ENCODE measurements at places on chromosomes 6 and 20. TPM values are rescaled to one million over a fixed set of nuclear protein-coding genes. Genes with fewer than 3 reads are reported as not detected.

The C4B gene
- 5.3 TPM for total RNA-seq

The ZNF451 gene
- total RNA-seq = 71.9 TPM

- peak; percentile 19 for DNase-seq
Observed at GRCh38 chr6:131368198-131368911, 204.7 kb upstream of the ARG1 start.

The FAM217A gene
- total RNA-seq = not detected

DNA sequence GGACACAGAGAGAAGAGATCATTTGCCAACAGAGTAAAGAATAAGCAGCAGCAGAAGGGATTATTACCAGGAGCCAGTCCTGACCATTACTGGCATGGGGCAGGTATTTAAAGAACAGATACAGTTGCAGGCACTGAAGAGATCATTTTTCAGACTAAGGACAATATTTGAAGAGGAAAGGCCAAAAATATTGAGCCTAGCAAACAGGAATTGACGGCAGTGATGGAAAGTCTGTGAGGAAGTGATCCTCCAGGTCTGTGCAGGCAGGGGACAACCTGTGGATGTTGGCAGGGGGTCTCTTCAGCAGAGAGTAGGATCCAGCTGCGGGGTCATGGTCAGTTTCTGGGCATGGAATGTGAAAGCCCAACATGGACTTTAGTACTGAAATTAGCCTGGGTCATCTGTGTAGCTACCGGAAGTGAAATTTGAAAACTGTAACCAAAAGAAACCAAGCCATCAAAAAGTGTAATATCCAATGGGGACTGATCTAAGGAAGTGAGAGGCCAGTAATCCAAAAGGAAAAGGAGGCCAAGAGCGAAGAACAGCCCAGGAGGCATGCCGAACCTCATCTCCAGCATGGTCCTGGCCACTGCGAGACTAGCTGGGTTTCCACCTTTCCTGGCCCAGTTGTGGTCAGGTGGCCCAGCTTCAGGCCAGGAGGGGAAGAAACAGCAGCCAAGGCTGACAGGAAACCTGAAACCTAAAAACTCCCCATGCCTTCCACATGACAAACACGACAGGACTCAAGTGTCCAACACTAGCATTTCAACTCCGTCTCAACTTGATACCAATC is 115.1 kb upstream of the TNFAIP3 start:
- no peak for DNase-seq

GRCh38 chr20:23232679-23233308 is 117.8 kb upstream of the NXT1 start:
- no peak for DNase-seq

DNA sequence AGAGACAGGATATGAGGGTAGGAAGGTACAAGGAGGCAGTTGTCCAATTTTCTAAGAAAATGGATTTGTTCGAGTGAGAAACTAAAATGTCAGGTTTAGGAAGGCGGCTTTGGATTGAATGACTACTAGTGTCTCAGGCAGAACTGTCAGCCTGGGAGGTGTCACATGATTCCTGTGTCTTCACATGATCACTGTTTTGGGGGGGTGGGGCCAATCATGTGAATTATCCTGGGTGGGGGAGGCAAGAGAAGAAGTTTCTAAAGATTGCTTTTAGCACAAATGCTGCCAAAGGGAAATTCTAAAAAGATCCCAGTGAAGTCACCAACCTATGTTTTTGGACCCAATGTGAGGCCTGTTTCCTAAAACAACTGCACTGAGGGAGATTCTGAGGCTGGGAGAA is 2.3 kb downstream of the SIRPA start:
- DNase-seq = no peak

- DNase-seq = no peak
Observed at GRCh38 chr20:54197621-54198604, 10.0 kb upstream of the PFDN4 start.

GRCh38 chr6:156167016-156167624 is 610.1 kb upstream of the ARID1B start:
- DNase-seq = no peak

DNA sequence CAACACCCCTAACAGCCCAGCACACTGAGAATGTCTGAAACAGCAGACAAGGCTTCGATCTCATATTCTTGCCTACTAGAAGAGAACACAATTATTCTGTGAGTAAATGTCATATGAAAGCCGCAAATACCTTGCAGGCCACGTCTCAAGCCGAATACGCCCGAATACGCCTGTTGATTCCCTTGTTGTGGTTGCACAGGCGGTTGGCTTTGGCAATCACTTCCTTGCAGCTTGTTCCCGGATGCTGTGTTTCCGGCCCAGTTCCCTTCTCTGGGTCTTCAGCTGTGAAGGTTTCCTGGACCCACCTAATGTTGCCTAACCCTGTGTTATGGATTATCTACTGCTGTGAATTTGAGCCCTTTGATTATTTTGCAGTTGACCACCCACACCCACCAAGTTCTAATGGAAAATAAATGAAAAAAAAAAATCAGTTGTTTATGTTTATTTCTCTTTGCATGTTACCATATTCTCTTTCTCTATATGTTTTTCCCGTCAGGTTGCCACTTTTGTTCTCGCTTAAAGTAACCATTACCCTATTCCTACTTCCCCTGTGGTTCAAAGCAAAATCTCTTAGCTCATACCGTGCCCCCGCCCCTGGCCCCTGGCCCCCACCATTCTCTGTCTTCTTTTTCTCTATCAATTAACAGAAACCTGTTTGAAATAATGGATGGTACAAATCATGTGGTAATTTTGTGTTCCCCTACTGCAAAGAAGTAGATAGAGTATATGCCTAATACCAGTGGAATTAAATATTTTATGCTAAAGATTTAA is 172.4 kb downstream of the ADGB start:
- no peak for DNase-seq

The WFDC12 gene
- total RNA-seq = not detected

GRCh38 chr6:170505306-170505705 is 47.8 kb downstream of the PSMB1 start:
- no peak for DNase-seq

DNA sequence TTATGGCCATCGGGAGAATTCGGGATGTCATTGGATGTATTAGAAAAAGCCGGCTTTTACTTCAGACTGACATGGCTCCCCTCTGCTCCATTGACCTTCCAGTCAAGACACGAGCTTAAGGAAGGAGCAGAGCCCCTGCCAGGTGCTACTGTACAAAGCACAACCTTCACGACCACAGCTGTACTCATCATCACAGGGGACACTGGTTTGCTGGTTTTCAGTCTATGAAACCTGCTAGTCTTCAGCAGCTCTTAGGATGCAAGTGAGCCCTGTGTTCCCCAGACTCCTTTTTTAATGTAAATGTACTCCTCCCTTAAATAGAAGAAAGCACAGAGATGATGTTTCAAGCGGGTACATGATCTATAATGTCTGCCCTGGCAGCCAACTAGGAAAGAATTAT is 1.9 kb upstream of the TRAPPC3L start:
- DNase-seq = no peak

The MOCS1 gene
- 0.34 TPM for total RNA-seq

The RWDD2A gene
- total RNA-seq = 1.7 TPM

- no peak for DNase-seq
Observed at GRCh38 chr20:227439-228105, 514 bp downstream of the DEFB129 start.

GRCh38 chr6:125798734-125799508 is 8.2 kb downstream of the NCOA7 start:
- no peak for DNase-seq

- no peak for DNase-seq
Observed at GRCh38 chr6:34970488-34970887, 81.4 kb downstream of the ANKS1A start.

GRCh38 chr6:130307752-130308361 is 58.0 kb upstream of the TMEM200A start:
- no peak for DNase-seq

The DEFB118 gene
- not detected for total RNA-seq

The CALHM4 gene
- total RNA-seq = not detected

The MYBL2 gene
- total RNA-seq = 99.5 TPM

DNA sequence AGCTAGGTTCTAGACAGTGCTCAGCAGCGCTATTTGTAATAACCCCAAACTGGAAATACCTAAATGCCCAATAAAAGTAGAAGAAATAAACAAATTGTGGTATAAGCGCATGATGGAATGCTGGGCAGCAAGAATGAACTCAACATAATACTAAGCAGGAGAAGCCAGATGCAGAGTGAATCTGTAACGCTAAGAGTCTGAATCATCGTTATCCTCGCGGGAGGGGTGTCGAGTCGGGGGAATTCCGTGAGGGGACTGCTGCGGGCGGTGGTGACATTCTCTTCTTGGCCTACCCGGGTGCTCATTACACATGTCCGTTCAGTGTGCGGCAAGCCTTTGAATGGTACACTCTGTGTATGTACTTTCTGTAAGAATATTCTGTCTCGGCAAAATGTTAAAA is 83.7 kb downstream of the SULF2 start:
- no peak for DNase-seq

The HLA-DQA1 gene
- total RNA-seq = 628 TPM

- no peak for DNase-seq
Observed at GRCh38 chr6:43095939-43096338, 19.8 kb downstream of the PTK7 start.

The COL9A1 gene
- not detected for total RNA-seq

- no peak for DNase-seq
Observed at GRCh38 chr6:40342723-40343122, 244.4 kb downstream of the LRFN2 start.

- no peak for DNase-seq
Observed at GRCh38 chr6:33984466-33985312, 161.2 kb downstream of the GRM4 start.

DNA sequence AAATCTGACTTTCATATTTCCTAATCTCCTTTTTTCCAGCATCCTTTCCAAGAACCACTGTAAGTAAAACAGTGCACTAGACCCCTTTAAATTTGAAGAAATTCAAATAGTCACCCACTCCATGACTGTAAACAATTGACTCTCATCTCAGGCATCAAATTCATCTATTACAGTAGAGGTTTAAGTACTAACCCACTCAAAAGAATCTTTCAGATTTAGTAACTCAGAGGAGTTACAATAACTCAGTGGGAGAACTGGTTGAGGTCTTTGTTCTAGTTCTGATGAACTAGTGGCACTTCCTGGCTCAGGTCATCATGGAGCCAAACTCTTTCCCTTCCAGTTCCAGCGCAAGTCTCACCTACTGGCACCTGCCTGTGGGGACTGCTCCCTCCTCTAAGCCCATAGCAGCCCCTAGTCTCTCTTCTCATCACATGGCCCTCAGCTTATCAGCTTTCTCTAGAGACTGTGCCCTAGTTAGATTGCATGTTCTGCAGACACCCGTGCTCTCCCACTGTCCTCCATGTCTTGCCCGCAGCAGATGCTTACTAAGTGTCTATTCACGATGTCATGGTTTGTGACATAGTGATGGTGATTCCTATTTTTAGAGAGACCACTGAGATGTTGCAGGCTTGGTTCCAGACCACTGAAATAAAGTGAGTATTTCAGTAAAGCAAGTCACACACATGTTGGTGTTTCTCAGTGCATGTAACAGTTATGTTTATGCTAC is 196.2 kb downstream of the TBC1D7 start:
- DNase-seq = no peak

GRCh38 chr20:1720226-1720625 is 62.6 kb upstream of the SIRPG start:
- DNase-seq = no peak

The F13A1 gene
- 0.75 TPM for total RNA-seq

DNA sequence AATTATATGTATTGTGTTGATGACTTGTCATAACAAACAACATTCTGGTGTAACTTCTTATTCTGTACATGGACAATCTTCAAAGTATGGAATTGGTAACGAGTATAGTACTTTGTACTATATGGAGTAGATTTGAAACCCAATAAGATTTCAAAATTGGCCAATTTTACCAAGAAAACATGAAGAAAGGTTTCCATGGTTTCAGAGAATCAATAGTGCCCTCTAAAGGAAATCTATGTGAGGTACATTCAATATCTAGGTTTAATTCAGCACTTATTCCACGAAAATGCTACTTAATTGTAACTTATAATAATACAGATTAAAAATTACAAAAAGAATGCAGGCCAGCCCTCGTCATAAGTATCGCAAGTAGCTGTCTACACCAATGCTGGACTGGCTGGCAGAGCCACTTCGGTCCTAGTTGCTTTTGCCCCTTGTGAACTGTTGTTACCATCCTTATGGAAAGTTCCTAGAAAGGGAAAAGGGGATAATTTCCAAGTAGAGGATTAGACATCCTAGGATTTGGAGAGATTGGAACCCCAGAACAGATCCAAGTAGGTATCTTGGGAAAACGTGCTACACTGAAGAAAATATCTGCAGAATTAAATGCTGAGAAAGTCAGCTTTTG is 70.9 kb downstream of the LCA5 start:
- DNase-seq = no peak

The SLCO4A1 gene
- 38.9 TPM for total RNA-seq

DNA sequence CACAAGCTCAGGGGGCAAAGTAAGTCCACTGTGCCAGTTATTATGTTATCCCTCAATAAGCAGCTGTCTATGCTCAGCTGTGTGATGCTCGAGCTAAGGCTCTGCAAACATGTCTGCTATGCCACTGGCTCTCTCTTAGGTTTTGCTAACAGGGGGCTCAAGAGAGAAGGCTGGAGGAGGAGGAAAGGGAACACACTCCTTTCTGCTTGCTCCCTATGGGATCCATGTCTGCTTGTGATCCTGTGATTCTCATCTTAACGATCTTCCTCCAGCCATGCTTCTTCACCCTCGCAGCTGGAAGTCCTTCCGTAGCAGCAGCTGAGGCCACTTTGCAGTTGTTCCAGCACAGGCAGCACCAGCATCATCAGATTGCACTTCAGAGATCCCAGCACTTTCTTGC is 37.0 kb upstream of the IGF2R start:
- no peak for DNase-seq

DNA sequence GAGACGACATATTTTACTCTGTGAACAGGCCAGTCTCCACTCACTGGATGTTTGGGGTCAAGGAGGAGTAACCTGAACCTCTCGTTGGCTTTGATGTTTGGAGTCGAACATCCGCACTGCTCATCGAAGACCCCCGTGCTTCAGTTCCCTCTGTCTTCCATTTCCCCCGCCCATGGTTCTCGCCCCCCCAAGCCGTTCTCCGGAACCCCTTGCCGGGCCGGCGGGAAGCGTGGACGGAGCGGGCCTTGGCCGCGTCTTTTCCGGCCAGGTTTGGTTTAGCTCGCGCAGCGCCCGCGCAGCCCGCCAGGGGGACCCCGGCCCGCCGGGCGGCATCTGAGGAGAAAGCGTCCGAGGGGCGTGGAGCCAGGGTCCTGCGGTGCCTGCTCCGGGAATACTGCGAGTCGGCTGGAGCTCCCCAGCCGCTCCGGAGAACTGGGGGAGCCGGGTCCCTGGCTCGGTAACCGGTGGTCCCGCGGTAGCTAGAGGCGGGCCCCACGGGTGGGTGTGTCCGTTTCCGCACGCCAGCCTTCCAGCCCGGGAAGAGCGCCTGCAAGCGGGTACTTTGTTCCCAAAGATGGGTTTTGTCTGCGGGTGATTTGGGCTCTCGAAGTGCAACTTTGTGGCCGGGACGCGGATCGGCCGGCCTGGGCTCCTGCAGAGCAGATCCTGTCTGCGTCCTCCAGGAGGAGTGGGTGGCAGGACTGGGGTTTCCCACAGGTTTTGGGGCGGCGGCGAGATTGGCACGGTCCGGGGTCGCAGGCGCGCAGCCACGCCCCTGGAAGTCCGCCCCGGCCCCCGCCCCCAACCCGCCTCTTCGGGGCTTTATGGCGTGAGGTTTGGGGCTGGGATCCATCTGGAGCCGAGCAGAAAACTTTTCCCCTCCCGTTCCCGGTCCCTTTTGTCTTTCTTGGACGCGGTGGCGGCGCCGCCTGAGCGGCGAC is at the start of gene TMEM200A:
TMEM200A (plus strand) TSS at position 852 of the 941 bp plus-strand sequence. CDS start 74,406 bp downstream, outside the sequence.
- DNase-seq = peak; percentile 50

- DNase-seq = no peak
Observed at GRCh38 chr6:10510592-10511367, 10.4 kb upstream of the GCNT2 start.

The FOXS1 gene
- not detected for total RNA-seq

- DNase-seq = no peak
Observed at GRCh38 chr20:47368301-47368700, 11.8 kb upstream of the ZMYND8 start.

The SYCP2 gene
- 2.1 TPM for total RNA-seq

The CFAP61 gene
- total RNA-seq = not detected
